NCI-H187 treated with DMSO at 0.1 percent for 48 hours (cell line): ENCODE measurements at places on chromosomes 2 and 18.

GRCh38 chr2:111145103-111145760 is 24.5 kb downstream of the BCL2L11 start:
- DNase-seq = no peak

- no peak for DNase-seq
Measured at GRCh38 chr2:202682274-202682673, 47.5 kb downstream of the FAM117B start.

DNA sequence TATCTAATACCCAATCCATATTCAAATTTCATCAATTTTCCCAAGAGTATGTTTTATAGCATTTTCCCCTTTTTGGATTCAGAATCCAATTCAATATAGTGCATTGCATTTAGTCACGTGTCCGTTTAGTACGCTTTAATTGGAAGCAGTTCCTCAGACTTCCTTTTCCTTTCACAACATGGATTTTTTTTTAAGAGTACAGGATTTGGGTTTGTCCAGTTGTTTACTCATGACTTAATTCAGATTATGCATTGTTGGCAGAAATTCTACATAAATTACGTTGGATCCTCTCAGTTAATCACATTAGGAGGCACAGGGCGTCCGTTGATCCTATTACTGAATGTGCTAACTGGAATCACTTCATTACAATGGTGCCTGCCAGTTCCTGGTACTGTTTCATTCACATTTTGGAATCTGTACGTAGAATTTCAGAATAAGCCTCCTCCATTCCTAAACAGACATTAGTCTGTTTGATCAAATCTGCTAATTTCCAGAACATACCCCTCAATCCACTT is 70.0 kb upstream of the ATIC start:
- DNase-seq = no peak

- no peak for DNase-seq
Measured at GRCh38 chr2:64259312-64259711, 115.1 kb upstream of the PELI1 start.

- no peak for DNase-seq
Measured at GRCh38 chr2:71826826-71827523, 320.7 kb downstream of the CYP26B1 start.

DNA sequence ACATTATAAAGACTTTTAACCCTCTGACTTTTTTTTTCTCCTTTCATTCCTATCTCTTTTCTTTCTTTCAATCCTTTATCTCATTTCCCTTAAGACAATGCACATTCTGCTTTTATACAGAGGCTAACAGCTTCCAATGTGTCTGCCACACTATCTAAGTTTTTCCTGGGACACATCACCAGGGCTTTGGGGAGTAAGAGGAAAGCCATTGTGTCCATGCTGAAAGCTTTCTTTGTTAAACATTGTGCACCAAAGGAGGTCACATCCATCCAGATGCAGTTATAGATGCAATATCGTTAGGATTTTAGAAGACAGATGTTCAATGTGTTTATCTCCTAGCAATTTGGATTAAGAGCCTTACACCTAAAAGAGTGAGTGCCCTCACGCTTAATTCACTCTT is 534.1 kb downstream of the CNTNAP5 start:
- DNase-seq = no peak

GRCh38 chr2:128157644-128158043 is 66.6 kb downstream of the UGGT1 start:
- no peak for DNase-seq

- DNase-seq = no peak
Measured at GRCh38 chr18:58998401-58999203, 133.9 kb downstream of the ZNF532 start.
